ENCODE measurements at places on chromosomes 5 and 9.

GRCh38 chr5:154015071-154015693, 23.5 kb downstream of the FAM114A2 start:
- no peak for DNase-seq

DNA sequence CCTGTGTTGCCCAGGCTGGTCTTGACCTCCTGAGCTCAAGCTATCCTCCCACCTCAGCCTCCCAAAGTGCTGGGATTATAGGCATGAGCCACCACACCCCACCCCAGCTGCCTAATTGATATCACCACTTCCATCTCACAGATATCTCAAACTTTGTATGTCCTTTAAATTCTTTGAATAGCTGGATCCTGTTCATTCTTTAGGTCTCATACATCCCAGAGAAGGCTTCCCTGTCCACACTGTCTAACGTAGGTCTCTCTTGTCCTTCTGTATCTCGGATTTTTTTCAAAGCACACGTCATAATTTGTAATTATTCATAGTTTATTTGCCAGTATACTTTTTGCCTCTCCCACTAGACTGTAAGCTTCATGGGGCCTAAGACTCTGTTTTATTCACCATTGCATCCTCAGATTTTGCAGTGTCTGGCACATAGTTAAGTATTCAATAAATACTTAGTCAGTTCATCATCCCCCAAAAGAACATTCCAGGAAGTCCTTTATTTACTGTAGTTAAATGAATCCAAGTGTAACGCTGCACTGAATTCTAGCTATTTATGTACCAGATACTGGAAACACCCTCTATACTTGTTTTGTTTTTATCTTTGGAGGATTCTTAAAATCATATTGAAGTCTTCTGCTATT, 10.5 kb downstream of the ARSK start:
- no peak for DNase-seq

GRCh38 chr5:112485934-112486355, 66.9 kb upstream of the EPB41L4A start:
- no peak for DNase-seq

- DNase-seq: no peak
Observed at GRCh38 chr5:31408814-31409213, 123.1 kb downstream of the DROSHA start.

DNA sequence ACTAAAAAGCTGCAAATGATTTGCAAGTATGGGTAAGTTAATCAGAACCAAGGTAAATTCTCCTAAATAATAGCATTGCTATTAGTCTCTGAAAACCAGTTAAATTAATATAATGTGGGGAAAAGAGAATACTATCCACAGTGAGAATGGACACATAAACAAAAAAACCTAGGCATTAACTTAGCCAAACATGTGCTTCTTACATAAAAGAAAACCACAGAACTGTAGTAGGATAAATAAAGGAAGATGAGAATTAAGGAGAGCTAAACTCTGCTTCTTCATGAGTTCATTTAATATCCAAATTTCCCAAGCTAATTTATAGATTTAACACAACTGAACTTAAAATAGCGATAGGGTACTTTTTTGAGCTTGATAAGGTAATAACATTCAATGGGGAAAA, 31.8 kb downstream of the ABCA1 start:
- no peak for DNase-seq

- no peak for DNase-seq
Observed at GRCh38 chr5:123753937-123754891, 242.2 kb downstream of the CSNK1G3 start.

GRCh38 chr9:108776920-108777639, 78.7 kb downstream of the ACTL7B start:
- DNase-seq: no peak

DNA sequence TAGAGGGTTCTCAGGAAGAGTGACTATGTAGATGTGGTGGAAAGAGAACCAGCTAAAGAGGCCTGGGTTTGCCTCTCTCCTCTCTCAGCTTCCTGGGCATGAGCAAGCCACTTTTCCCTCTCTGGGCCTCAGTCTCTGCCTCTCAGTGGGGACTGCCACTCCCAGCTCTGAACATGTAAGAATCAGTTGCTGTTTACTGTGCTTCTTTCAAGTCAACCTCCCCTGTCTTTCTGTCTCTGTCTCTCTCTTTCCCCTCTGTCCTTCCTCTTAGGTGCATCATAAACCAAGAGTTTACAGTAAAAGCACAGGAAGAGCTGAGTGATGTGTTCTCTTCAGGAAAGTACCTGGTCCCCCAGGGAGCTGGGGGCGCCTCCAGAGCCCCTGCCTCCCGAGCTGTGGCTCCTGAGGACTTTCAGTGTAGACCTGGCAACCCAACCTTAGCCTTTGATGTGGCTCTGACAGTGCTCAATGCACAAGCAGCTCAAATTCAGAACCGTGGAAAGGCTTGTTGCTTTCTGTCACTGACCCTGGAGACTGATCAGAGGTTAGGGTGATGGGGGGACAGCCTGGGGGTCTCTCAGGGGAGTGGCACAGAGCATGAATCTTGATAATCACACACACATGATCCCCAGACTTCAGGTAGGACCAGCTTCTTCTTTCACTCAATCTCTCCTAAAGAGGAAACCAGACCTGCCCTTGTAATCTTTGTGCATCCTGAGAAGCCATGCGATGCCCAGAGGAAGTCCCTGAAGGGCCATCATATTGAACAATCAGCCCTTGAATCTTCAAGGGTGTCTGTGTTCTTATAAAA, 59.4 kb upstream of the TNFSF8 start:
- no peak for DNase-seq

DNA sequence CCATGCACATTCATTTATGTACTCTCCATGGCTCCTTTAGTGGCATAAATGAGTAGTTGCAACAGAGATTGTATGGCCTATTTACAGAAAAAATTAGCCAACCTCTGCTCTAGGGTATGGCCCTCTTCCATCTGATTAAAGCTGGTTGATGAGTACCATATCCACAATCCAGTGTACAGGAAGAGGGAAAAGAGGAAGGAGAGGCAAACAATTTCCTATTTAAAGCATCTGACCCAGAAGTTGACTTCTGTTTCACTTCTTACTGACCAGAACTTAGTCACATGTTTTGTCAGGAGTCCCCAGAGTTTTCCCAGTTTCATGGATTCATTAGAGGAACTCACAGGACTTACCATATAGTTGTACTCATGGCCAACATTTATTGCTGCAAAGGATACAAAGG, 68.6 kb upstream of the STARD4 start:
- DNase-seq: no peak

DNA sequence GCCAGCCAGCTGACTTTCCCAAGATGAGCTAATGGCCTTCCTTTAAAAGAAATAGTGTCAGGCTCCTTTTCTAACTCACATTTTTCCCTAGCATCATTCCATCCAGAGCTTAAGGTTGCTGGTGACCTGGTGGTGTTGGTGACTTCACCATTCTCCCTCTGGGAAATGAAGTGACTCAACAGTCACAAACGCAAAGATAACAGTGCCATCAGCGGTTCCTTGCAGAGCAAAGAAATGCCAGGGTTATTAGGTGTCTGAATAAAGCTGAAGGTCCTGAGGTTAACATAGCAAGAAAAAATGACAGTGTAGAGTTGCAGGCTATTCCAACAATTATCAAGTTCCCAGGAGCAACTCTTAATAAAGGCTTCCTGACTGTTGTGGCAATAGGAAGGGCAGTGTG, 111.8 kb upstream of the SLC44A1 start:
- DNase-seq: no peak

GRCh38 chr5:33563530-33563929, 122.8 kb downstream of the TARS1 start:
- no peak for DNase-seq

DNA sequence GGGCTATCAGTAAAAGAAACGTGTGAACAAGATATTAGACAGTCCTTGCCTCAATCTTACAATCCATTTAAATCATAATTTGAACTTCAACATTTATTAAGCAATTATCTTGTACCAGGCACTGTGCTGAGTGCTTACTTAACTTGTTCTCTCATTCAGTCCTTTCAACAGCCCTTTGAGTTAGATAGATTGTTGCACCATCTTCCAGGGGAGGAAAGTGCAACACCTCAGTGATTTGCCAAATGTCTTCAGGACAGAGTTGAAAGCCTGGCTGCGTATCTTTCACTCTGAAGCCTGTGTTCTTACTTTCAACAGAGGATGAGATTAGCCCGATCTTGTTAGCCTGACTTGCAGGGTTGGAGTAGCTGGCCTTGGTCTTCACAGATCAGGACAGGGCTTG, 34.2 kb upstream of the SUB1 start:
- DNase-seq: no peak

DNA sequence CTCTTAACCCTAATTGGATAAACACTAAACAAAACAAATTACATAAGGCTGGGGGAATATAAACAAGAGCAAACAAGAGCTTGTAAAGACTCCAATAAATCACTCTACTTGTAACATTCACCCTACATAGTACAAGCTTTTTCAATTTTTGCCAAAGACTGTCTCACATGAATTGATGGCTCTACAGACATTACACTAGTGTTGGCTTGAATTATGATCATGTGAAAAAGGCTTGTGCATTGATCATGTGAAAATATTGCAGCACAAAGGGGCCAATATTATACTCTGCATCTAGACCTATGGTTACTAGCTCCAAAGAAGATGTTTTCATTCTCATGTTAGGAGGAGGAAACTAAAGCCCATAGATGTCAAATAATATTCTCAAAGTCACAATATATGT, 212.6 kb downstream of the MCTP1 start:
- DNase-seq: no peak

GRCh38 chr9:38089387-38090165, 20.5 kb upstream of the SHB start:
- no peak for DNase-seq

GRCh38 chr5:57501414-57502201, 19.0 kb upstream of the ACTBL2 start:
- DNase-seq: no peak

GRCh38 chr5:53071298-53071697, 38.3 kb downstream of the MOCS2 start:
- no peak for DNase-seq

- no peak for DNase-seq
Observed at GRCh38 chr9:2787065-2787464, 56.8 kb downstream of the PUM3 start.

GRCh38 chr5:73946919-73947602, 321.1 kb downstream of the ARHGEF28 start:
- no peak for DNase-seq

DNA sequence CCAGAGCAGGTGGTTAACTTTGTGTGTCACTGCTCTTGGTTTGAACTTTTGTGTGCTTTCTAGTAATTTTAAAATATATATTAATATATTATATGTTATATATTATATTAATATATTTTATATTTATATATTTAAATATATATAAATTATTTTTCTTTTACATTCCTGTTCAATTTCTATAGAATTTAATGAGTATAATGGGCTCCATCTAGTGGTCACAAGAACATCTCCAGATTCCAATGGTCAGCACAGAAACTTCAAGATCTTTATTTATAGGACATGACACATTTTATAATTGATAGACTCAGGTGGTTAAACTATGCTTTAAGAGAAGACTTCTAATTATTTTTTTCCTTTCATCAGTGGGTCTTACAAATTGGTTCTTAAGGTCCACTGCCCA, 39.1 kb downstream of the COL23A1 start:
- no peak for DNase-seq

- no peak for DNase-seq
Observed at GRCh38 chr9:9790216-9790872, 822.5 kb downstream of the PTPRD start.

DNA sequence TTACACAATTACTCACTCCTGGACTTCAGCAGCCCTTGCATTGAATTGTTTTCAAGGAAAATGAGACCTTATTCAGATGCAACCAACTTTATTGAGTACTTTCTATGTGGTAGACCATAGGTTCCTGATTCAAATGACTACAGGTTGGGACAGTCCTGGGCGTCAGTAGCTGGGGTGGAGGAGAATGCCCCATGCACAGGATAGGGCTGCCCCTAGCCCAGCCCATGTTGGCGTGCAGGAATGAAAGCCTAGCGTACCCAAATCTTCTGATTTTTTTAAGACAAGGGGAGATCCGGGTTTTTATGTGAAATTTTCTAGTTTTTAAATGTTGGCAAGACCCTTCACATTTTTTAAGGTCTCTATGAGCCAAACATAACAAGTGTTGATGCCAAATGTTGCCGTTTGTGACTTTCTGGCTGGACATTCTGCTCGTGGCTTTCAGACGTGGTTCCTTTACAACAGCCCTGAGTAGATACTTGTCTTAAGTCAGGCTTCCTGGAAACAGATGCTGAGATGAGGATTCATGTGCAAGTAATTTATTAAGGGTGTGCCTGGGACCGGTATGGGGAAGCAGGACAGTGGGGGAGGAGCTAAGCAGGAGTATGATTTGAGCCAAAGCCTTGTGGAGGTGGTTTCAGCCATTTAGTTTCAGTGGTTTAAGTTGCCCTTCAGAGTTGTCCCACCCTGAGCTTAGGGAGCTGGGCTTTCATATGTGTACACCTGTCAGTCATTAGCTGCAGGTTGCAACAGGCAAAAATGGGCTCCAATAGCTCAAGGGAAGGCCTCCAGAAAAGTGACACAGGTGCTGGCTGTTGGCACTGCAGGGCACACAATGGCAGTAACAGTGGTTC, 154.1 kb downstream of the NTRK2 start:
- DNase-seq: no peak

DNA sequence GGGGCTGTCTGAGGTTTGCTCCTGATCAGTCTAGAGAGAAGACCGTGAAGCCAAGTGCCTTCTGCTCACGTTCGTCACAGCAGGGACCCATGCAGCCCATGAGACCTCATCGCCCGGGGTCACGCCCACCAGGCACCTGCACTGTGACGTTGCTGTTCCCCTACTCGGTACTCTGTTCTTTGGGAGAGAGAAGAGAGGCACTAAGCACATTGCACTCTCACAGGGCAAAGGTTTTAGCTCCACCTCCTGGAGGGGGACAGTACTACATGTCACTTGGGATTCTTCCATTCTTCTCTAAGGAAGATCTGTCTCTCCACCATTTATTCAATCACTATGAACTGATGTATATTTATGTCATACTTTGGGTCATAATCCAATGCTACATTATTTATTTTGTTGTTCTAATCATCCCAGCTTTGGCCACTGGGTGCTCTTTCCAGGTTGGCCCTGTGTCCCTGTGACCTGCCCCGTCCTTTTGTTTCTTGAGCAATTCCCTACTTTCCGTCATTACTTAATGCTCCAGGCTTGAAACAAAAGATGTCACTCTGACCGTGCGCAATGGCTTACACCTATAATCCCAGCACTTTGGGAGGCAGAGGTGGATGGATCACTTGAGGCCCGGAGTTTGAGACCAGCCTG, 31.4 kb upstream of the BRD3 start:
- no peak for DNase-seq

DNA sequence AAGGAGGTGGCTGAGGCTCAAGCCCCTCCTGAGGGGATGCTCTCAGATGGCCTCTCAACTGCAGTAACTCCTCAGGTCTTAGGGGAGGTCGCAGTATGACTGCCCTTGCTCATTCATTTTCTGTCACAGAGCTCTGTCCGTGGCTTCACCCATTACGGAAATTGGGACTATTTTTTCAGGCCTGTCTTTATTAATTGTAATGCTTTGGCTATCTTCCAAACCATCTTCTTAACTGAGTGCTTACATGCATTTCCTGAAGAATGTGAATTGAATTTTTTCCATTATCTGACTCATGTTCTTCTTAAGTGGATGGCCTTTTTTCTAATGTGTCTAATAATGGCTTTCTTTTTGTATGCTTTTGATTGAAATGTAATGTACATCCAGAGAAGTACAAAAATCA, 36.4 kb upstream of the SV2C start:
- DNase-seq: no peak

- no peak for DNase-seq
Observed at GRCh38 chr9:112380102-112380824, at the start of gene HSDL2. Gene HSDL2, plus strand, starts transcription at chr9:112380108. Its CDS starts 56 bp downstream, at chr9:112380164.
